Activated CD4-positive, alpha-beta T cell treated with anti-CD3 and anti-CD28 coated beads, Interleukin-2, amount 10 ng/mL, durations not matched to agents 7 days and 5 days (primary cell): ENCODE measurements at places on chromosomes 12 and 14. TPM values are rescaled to one million over a fixed set of nuclear protein-coding genes. Genes with fewer than 3 reads are reported as not detected.

Gene STYK1
- 0.17 TPM for total RNA-seq

Gene MMP17
- 0.10 TPM for total RNA-seq

Gene CLEC4E
- not detected for total RNA-seq

Gene OR4M1
- total RNA-seq: not detected

DNA sequence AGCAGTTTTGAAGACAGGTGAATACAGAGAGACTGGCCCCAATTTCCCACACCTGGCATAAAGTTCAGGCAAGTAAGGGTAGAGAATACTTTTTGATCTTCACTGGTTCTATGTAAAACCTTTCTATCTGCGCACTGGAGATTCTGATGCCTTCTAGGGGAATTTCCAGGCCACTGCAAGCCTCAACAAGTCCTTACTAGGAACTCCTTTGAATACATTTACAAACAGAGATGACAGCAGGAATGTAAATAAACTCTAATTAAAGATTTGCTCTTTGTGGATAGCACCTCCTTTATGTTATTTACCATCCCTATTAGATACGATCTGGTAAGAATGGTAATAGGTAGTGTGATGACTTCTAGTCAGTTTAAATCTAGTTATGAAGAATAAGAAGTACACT lies 69.2 kb downstream of the NTN4 start:
- no peak for DNase-seq

- DNase-seq: no peak
These were observed 5.0 kb downstream of the HNRNPC start for GRCh38 chr14:21264025-21264801.
